Femur (tissue), 1 donor: ENCODE measurements at places on chromosomes 1 and 21.

DNA sequence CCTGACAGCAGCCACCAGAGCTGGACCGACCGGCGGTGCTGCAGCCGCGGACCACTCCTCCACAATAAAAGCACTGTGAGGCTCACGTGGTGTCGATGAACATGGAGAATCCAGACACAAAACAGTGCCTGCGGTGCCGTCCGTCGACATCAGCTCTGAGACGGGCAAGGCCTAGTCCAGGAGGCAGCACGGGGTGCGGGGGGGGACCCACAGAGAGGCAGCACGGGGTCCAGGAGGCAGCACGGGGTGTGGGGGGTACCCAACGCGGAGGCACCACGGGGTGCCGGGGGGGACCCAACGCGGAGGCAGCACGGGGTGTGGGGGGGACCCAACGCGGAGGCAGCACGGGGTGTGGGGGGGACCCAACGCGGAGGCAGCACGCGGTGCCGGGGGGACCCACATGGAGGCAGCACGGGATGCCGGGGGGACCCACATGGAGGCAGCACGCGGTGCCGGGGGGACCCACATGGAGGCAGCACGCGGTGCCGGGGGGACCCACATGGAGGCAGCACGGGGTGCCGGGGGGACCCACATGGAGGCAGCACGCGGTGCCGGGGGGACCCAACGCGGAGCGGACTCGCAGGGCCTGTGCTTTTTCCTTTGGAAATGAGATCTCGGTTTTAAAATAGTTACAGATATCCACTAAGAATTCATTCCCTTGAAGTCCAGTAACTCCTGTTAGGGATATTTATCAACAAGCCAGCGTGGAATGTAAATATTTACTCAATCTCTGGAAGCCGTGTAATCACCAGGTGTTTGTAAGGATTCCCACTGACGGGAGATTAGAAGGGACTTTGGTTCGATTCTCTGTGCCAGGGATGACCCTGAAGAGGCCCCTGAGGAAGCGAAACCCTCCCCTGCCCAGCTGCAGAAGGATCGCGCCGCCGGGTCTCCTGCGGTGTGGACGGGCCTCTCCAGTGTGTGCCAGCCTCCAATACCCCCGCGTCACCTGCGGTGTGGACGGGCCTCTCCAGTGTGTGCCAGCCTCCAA lies 52.1 kb downstream of the COL6A1 start:
- no peak for DNase-seq

GRCh38 chr21:41680444-41681347 lies 86.2 kb downstream of the RIPK4 start:
- no peak for DNase-seq

DNA sequence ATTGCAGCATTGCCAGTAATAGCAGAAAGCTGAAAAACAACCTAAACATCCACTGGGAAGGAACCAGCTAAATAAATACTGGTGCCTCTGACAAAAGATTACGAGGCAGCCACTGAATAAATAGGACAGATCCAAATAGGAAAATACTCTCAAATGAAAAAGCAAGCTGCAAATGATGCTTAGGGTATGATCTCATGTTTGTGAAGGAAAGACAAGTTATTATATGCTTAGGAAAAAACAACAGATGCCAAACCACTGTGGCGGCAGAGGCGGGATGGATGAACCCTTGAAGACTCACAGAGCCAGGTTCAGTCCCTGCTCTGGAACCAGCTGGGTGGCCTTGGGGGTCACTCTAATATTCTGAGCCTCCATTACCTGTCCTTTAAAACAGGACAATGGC lies 41.6 kb downstream of the MATN1 start:
- DNase-seq: no peak

- no peak for DNase-seq
These were observed 68.4 kb downstream of the LUZP1 start for GRCh38 chr1:23100074-23100748.

DNA sequence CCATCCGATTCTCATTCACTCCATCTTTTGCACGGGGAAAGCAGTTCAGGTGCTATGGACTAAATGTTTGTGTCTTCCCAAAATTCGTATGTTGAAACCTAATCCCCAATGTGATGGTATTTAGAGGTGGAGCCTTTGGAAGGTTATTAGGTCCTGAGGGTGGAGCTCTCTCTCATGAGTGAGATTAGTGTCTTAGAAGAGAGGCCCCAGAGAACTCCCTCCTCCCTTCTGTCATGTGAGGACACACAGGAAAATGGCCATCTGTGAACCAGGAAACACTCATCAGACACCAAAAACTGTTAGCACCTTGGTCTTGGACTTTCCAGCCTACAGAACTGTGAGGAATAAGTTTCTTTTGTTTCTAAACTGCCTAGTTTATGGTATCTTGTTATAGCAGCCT lies 15.8 kb upstream of the CCDC190 start:
- no peak for DNase-seq

DNA sequence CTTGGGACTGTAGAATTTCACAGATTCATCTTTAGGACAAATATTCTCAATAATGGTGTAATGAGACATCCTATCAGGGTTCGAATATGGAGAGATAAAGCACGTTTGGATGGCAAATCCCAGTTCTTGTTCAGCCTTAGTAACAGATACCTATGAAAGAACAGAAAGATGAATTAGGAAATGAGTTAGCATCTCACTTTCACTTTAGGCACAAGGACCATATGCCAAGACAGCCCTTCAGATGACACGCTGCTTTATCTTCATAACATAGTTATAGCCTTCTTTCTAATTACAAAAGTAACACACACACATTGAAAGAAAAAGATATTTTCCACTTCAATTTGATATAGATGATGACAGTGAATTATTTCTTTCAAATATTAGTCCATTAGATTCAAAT lies 173.6 kb downstream of the TGFBR3 start:
- DNase-seq: no peak
